Occipital lobe (tissue), 3 donors: ENCODE measurements at places on chromosomes 16 and 17.

DNA sequence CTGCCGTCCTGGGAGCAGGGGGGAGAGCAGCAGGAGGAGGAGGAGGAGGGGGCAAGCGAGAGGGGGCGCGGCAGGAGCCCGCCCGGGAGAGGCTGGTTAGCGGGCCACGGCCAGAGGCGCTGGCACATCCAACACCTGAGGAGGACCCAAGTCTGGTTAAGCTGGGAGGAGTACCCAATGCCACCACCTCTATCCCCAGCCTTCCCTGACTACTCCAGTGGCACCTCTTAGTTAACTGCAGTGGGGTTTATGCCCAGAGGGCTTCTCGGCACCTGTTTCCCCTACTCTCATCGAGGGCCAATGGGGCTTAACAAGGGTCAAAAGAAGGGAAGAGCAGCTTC is 5.6 kb downstream of the PHOSPHO1 start:
- no peak for DNase-seq

DNA sequence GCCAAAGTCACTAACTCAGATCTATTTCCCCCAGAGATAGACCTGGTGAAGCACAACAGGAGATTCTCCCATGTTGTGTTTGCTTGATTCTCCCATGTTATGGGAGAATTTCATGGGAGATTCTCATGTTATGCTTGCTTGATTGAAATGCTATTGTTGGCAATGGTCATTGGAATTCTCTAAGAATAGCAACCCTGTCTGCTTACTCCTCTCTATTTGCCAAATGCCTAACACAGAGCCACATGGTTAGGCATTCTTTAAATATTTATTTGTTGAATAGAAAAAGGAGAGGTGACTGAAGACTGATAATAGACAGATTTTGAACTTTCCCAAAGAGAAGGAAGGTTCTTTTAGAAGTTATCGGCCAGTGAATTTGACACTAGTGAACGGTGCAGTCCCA is 111.5 kb upstream of the MPHOSPH6 start:
- no peak for DNase-seq

- no peak for DNase-seq
Observed at GRCh38 chr17:77577491-77577890, 381.0 kb upstream of the TNRC6C start.

- DNase-seq = no peak
Observed at GRCh38 chr16:30521476-30521872, 4.9 kb downstream of the ZNF768 start.

- no peak for DNase-seq
Observed at GRCh38 chr17:49434821-49435670, 20.4 kb upstream of the PHB1 start.

- no peak for DNase-seq
Observed at GRCh38 chr17:50661795-50662391, 27.2 kb downstream of the ABCC3 start.

GRCh38 chr17:80807882-80808281 is 183.8 kb upstream of the CHMP6 start:
- no peak for DNase-seq

DNA sequence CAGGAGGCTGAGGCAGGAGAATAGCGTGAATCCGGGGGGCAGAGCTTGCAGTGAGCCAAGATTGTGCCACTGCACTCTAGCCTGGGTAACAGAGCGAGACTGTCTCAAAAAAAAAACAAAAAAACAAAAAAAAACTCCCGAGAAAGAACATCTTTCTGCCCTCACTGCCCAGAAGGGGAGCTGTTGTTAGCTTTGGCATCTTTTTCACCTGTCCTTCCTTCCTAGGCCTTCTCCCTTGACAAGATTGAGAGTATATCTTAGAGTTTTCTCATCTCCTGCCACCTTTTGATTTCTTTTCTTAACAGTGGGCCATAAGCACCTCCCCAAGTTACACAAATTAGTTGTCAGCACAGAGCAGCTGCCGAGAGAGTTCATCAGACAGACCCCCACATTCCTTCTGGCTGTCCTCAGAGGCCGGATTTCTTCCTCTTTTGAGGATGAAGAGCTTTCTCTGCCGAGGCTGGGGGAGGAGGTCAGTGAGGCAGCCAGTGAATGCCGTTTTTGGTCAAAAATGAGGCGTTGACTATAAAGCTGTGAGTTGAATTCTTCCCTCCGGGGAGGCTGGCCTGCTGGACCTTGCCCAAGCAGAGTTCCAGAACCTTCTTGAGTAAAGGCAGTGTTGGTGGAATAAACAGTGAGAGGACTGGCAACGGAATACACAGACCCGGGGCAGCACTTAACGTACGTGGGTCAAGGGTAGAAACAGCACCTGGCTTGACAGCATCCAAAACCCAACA is 127.0 kb downstream of the ABCC6 start:
- no peak for DNase-seq

DNA sequence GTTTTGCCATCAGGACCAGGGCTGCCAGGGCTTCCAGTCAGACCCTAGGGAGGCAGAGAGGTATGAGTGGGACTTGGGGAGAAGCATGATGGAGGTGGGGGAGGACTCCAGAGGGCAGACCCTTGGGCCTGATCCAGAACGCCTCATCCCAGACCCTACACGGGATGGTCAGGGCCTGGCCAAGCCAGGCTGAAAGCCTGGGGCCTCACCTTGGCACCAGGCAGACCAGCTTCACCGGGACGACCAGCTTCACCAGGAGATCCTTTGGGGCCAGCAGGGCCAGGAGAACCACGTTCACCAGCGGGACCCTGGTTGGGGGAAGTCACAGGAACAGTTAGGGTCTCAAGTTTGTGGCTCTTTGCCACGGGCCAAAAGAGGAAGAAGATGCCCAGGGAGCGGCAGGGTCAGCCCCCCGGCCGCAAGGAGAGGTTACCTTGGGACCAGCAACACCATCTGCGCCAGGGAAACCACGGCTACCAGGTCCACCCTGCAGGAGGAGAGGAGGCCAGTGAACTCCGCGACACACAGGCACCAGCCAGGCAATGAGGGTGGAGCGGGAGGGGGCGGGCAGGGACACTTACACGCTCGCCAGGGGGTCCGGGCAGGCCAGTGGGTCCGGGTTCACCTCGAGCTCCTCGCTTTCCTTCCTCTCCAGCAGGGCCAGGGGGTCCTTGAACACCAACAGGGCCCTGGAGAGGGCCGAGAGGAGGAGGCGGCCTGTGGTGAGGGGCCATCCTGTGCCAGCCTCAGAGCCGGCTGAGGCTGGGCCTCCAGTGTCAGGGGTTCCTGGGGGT is 7.1 kb downstream of the COL1A1 start:
- DNase-seq = no peak

- DNase-seq = peak; percentile 32
Observed at GRCh38 chr17:78356101-78356713, 3.7 kb downstream of the SOCS3 start.

GRCh38 chr17:40110026-40110845 is 9.8 kb upstream of the NR1D1 start:
- DNase-seq = no peak

- DNase-seq = no peak
Observed at GRCh38 chr17:14359163-14360020, 58.5 kb downstream of the HS3ST3B1 start.

DNA sequence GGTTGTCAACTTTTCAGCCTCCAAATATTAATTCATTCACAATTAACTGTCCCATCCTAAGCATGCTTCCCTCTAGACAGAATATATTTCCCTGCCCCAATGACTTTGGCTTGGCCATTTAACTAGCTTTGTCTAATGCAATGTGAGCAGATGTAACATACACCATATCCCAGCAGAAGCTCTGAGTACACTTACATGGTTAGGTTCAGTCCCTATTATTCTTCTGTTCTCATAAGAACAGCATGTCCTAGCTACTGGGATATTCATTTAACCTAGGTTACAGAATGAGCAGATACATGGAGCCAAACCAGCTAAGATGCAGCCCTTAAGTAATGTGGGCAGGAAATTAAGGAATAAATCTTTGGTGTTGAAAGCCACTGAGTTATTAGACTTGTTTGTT is 31.8 kb downstream of the MED13 start:
- DNase-seq = no peak

DNA sequence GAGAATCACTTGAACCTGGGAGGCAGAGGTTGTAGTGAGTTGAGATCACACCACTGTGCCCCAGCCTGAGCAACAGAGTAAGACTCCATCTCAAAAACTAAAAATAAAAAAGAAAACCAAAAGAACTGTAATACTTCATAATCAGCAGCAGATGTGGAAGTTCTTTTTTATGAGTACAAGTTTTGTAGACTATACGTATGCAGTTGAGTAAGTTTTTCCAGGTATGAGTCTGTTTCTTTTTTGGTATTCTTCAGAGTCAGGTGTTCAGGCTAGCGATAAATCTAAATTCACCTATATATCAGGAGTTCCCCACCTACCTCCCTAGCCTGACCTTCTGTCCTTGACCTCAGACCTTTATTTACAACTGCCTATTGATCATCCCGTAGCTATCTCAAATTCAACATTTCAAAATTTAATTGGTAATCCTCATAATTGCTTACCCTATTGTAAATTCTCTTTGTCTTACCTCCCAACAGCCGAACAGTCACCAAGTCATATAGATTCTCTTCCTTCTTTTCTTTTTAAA is 10.7 kb downstream of the DCTN5 start:
- no peak for DNase-seq

- DNase-seq = peak; percentile 23
Observed at GRCh38 chr17:48678141-48678971, 44.0 kb downstream of the PRAC1 start.

GRCh38 chr16:52827456-52827855 is 225.2 kb downstream of the CHD9NB start:
- DNase-seq = no peak

GRCh38 chr17:77925831-77926543 is 32.5 kb upstream of the TNRC6C start:
- no peak for DNase-seq

DNA sequence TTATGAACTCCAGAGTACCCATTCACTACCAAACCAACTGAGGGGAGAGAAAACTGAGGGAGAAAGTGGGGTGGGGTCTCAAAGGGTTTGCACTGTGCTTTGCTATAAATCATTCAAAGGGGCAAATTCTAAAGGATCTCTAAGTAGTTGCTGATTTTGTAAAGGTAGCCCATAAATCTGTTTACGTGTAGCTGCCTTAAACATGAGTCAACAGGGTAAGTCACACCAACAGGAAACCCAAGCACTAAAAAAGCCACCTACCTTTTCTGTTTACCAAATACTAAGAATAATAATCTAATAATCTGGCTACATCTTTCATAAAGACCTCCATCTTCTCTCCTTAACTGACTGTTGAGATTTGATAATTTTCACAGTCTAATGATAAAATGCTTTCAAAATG is 8.4 kb upstream of the HSBP1 start:
- no peak for DNase-seq

DNA sequence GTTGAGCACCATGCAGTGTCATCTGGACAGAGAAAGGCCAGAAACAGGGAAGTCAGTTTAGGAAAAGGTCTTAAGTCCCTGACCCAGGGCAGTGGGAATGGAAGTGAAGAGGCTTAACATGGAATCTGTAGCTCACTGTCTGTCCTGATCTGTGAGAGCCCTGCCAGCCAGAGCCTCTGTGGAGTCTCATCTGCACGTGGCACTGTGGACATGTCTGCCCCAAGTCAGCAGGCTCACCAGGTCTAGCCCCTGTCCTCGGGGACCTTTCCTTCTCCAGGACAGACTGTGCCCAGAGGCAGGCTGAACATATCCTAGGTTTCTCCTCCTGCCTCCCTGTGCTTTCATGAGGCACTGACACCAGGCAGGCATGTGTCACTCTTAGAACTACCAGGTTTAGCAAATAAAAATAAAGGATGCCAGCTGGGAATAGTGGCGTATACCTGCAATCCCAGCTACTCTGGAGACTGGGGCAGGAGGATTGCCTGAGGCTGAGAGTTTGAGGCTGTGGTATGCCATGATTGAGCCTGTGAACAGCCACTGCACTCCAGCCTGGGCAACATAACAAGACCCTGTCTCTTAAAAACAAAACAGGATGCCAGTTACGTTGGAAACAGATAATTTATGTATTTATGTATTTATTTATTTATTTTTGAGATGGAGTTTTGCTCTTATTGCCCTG is 22.4 kb downstream of the UNK start:
- DNase-seq = no peak

- DNase-seq = no peak
Observed at GRCh38 chr16:30665155-30665829, 7.1 kb downstream of the FBRS start.

- DNase-seq = no peak
Observed at GRCh38 chr16:22757202-22757601, 56.8 kb upstream of the HS3ST2 start.

- DNase-seq = no peak
Observed at GRCh38 chr16:49165025-49165424, 116.6 kb downstream of the CBLN1 start.

GRCh38 chr17:17356149-17356930 is 53.2 kb downstream of the NT5M start:
- peak; percentile 76 for DNase-seq

- DNase-seq = no peak
Observed at GRCh38 chr17:71850812-71851211, 270.0 kb upstream of the SOX9 start.
